ENCODE measurements at places on chromosomes 4 and X.
A peak's percentile ranks its signal among the peaks of the same experiment; 100 is the strongest.

DNA sequence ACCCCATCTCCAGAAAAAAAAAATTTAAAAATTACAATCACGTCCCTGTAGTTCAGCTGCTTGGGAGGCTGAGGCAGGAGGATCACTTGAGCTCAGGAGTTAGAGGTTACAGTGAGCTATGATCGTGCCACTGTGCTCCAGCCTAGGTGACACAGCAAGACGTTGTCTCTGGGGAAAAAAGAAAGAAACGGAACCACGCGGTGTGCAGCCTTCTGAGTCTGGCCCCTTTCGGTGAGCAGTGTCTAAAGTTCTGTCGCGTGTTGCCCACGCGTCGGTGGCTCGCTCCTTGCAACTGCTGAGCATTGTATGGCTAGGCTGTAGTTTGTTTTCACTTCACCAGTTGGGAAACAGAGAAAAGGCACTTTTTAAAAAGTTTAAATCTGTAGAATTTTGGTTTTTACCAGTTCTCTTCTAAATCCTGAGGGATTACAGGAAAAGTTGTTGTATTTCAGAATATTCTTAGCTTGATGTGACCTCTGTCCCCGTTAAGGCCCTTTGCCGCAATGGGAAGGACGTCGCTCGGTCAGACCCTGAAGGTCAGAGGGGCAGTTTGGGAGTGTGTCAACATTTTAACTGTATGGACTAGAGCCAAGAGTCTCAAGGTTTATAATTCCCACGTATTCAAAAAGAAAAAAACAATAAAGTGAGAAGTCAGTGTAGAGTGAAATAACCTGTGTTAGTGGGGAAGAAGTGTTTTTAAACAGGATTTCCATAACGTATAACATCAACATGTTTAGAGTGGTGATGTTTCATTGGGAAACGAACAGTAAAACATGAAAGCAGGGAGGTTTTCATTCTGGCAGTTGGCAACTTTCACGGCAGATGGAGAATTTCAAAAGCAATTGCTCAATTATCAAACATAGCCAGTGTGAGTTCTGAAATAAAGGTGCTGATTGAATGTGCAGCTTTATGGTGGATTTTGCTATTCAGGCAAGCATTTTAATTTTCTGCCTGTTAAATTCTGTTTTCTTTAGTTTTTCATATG is 45.8 kb upstream of the MSANTD1 start:
- peak; percentile 37 for DNase-seq

DNA sequence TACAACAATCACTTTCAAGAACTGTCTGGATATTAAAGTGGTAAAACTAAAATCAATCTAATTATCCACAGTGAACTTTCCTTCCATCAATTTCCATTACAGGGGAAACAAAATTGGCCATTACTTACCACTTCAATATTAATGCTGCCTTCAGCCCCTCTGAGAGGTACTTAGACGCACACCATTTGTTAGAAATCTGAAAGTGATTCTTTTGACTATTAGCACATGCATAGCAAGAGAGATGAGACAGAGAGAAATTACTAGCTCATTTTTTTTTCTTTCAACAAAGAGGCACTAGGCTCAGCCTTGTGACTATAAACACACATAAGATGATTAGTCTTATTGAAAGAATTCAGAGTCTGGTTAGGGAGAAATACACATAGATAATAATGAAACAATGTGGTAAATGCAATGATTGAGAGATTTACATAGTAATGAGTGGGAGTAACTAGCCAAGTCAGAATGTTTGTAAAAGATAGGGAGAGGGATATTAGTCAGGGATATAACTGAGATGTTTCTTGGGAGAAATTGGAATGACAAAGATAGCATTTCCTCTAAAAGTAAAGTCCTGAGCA is 93.3 kb downstream of the YIPF7 start:
- DNase-seq = no peak

- DNase-seq = no peak
Observed at GRCh38 chr4:2791518-2792395, 1.1 kb upstream of the SH3BP2 start.

GRCh38 chrX:121655276-121655675 is 607.9 kb downstream of the GLUD2 start:
- no peak for DNase-seq

DNA sequence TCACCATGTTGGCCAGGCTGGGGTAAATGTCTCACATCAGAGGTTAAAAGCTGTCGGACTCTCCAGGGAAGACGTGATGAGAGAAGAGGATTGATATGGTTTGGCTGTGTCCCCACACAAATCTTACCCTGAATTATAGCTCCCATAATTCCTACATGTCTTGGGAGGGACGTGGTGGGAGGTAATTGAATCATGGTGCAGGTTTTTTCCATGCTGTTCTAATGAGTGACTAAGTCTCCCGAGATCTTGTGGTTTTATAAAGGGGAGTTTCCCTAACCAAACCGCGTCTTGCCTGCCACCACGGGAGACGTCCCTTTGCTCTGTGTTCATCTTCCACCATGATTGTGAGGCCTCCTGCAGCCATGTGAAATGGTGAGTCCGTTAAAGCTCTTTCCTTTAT is 64.4 kb downstream of the ASMT start:
- DNase-seq = no peak

GRCh38 chr4:45349859-45350258 is 623.5 kb upstream of the GNPDA2 start:
- no peak for DNase-seq
